ENCODE measurements at places on chromosomes 4 and X.

- no peak for DNase-seq
Measured at GRCh38 chrX:2697741-2698299, 6.7 kb downstream of the CD99 start.

DNA sequence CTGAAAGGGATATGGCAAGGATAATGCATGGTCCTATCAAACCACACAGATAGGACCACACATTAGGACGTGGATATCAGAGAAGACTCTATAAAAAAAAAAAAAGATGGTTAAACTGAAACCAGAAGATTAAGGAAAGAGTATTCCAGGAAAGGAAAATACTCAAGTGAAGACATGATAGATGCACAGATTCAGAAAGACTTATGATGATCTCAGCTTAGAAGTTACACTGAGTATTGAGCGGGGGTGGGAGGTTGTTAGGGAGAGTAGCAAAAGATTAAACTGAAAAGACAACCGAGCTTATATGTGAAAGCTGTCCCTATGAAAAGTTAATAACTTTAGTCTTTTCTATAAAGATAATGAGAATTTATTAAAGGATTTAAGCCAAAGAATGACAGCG lies 211.0 kb upstream of the EMCN start:
- no peak for DNase-seq

- no peak for DNase-seq
Measured at GRCh38 chrX:147476008-147476407, 435.7 kb upstream of the FMR1 start.

GRCh38 chr4:14659286-14659685 lies 343.0 kb upstream of the CPEB2 start:
- DNase-seq: no peak

GRCh38 chr4:151679231-151679630 lies 81.6 kb downstream of the GATB start:
- no peak for DNase-seq
